ENCODE measurements at places on chromosomes 2 and 18. TPM values are rescaled to one million over a fixed set of nuclear protein-coding genes. Genes with fewer than 3 reads are reported as not detected.
A peak's percentile ranks its signal among the peaks of the same experiment; 100 is the strongest.

ABCG8 gene
- not detected for total RNA-seq

- peaks cover 6% of the 10 kb centered on the region for H3K27me3 ChIP-seq
- DNase-seq: no peak
- H3K27ac ChIP-seq: no peak overlapping the region
These were observed 153.8 kb upstream of the ACAA2 start for GRCh38 chr18:49967171-49967570.

TXNDC2 gene
- total RNA-seq: not detected

DNA sequence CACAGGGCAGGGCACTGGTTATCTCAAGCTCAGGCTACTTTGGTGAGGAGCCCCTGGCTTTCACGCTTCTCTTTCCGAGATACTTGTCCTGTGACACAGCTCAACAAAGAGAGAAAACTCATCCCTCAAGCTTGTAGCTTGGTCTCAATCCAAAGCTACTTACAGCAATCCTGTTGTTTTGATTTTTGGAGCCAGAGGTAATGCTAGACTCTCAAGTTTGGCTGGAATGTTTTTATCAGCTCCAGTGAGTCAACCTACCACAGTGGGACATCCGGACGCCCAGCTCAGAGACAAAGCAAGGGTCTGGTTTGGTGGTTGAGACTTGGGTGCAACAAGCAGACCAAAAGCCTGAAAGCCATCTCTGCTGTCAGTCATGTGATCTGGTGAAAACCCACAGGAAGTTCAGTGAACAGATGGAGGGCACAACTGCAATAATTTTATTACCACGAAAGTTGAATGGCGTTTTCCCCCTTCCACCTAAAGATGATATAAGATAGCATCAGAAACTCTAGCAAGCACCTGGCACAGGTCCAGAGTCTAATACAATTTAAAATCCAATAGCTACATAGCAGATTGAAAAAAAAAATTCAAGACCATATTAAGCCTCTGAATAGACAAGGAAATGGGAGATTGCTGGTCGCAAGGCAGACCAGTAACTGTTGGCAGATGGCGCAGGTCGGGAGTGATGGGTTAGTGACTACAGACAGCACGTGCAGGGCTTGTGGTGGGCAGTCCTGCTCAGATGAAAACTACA lies 102.3 kb upstream of the SMAD7 start:
- peaks cover 71% of the 10 kb centered on the region for H3K4me1 ChIP-seq
- no peaks in the 10 kb centered on the region for H3K27me3 ChIP-seq
- no peaks in the 10 kb centered on the region for H3K36me3 ChIP-seq
- H3K4me3 ChIP-seq: no peak overlapping the region
- H3K27ac ChIP-seq: peak overlapping the region; percentile 96
- DNase-seq: peak; percentile 93

- no peak overlapping the region for H3K27ac ChIP-seq
- H3K4me1 ChIP-seq: no peaks in the 10 kb centered on the region
- no peak overlapping the region for H3K4me3 ChIP-seq
- DNase-seq: no peak
These were observed 25.8 kb upstream of the PLB1 start for GRCh38 chr2:28469947-28470535.

All from SJSA1 (cell line).